Stimulated activated CD8-positive, alpha-beta memory T cell treated with anti-CD3 and anti-CD28 coated beads, Interleukin-4, amount 100 ng/mL, for 1 hour (primary cell): ENCODE measurements at places on chromosomes 3 and 15.

DNA sequence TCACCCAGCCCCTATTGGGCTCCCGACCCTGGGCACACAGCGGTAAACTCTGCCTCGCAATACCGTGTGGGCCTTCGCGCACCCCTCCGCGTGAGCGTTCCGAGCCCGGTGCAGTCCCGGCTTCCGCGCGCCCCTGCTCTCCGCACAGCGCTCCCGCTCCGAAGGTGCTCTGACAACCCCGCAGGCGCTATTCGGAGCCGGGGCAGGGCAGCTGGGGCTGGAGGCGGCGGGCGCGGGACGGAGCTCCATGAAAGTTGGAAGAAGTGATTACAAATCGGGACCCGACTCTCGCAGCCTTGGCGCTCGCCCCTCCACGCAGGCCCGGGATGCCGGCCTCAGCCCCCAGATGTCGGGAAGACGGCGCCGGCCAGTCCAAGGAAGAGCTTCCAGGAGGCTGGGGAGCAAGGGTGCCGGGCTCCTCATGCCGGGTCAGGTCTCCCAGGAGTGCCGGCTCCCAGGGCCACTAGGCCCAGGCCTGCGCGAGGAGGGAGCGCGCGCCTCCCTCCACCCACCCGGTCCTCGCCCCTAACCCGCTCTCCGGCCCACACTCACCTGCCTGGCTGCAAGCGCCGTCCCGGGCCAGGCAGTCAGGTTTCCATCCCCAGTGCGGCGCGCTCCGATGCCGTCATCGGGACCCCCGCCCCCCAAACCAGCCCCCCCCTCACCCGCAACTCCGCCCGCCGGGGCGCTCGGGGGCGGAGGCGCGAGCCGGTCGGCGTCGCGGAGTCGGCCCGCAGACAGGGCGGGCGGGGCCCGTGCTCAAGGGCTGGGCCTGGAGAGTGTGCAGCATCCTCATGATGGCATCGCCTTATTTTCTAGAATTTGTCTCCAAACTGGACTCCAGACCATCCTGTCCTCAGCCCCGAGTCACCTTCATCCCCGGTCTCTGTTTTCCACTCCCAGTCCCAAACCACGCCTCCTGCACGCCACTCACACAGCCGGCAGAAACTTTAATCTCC lies at the start of gene KIF7:
KIF7 (minus strand) TSS at position 621 of the 959 bp plus-strand sequence. CDS start 2,537 bp downstream, outside the sequence.
- no peak for DNase-seq

GRCh38 chr3:25854635-25855034 lies 64.7 kb downstream of the OXSM start:
- no peak for DNase-seq

GRCh38 chr3:130789782-130790322 lies 43.2 kb upstream of the PIK3R4 start:
- DNase-seq, result no peak

- no peak for DNase-seq
Observed at GRCh38 chr15:100115066-100115710, 226.6 kb downstream of the ADAMTS17 start.

- no peak for DNase-seq
Observed at GRCh38 chr15:31296646-31297574, 29.7 kb upstream of the KLF13 start.

DNA sequence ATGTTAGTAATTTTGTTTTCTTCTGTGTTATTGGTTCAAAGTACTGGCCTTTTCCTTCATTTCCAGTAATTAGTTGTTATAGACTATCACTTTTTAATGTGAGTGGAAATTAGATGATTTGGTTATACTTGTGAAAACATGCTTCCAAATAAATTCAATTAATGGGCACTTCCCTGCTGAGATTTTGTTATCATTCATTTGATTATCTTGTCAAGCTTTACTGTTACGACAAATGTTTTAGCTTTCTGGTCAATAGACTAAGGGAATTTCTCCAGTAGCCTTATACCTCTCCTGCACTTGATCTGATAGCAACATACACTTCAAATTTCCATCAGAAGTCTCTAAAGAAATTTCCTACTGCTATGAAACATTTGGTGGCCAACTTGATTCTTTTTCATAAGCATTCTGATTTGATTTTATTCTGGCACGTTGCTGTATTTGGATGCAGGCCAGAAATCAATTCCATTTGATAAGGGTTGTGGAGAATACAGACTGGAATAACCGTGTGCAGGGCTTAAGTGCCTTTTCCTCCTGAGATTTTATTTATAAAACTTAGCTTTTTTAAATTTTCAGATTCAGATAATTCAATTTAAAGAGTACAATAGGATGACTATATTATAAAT lies 573.8 kb upstream of the NAALADL2 start:
- DNase-seq, result no peak

DNA sequence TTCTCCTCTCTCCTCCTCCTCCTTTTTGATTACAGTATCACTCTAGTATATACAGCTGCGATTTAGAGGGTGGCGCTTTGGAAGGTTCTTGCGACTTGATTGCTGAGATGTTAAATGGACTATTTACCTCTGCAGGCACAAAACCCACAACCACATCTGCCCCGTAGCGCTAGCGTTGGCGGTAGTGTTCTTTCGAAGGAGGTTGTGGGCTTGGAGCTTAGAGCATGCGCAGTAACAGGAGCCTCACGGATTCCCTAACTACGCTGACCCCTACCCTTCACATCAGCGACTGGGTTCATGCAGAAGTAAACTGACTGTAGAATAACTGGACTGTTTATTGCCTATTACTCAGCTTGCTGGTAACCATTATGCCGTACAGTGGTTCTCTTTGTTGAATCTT lies 58.0 kb downstream of the CGGBP1 start:
- DNase-seq, result no peak

DNA sequence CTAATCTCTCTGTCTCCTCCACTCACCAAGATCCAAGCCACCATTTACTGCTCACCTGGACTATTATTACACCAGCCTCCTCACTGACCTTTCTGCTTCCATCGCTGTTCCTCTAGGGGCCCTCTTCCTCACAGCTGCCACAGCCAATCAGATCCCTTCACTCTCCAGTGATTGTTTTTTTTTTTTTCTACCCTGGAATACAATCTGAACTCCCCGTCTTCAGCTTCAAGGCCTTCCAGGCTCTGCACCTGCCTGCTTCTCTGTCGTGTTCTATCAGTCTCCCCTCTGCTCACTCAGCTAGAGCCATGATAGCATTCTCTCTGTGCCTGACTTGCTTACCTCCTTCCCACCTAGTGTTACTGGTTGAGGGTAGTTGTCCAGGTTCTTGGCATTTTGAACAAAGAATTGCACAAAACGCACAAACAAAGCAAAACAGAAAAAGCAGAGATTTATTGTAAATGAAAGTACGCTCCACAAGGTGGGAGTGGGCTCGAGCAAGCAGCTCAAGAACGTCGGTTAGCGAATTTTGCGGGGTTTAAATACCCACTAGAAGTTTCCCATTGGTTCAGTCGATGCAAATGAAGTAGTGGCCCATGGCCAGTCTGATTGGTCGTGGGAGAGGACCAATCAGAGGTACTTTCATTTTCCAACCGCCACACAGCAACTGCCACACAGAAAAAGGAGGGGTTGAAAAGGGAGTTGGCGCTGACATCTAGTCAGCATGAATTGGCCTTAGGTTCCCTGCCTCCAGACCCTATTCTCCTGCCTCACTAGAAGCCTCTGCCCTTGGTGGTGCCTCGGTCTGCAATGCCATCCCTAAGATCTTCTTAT lies 188.9 kb downstream of the TLE3 start:
- DNase-seq, result no peak

GRCh38 chr15:28106294-28107110 lies 7.4 kb upstream of the OCA2 start:
- no peak for DNase-seq

DNA sequence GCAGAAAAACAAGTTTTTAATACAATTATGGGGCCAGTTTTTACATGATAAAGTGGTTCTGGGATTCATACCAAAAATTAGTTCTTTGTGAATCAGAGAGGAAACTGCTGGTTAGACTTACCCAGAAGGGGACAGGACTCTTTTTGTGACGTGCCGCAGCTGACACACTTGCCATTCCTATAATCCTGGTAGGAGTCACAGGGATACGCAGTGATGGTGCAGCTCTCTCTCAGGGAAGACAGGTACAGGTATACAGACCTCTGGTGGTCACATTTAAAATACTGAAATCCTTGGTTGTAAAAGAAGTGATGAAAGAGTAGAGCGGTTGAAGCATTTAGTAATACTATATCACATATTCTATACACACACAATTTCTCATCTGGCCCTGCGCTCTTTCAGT lies 20.2 kb upstream of the TMEM41A start:
- no peak for DNase-seq

DNA sequence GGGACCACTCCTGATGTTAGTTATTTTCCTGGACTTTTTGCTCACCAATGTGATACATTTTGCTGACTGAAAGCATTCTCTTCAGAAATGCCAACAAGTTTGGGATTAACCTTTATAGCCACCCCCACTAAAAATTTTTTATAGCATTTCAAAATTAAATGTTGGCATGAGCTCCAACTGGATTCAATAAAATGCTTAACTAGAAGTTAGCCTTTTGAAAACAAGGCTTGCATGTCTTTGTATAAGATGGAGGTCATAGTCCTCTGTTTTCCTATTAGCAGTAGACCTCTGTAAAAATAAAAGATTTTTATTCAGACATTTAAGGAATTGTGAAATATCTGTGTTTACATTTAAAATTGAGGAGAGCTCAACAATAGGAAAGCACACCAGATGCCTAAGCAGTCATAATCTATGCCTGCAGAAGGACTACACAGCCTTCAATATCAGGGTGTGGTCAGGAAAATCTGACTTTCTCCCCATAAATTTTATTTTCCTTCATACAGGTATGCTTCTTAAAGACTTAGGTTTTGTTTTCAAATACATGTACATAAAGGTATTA lies 87.2 kb downstream of the DNAJC13 start:
- no peak for DNase-seq

DNA sequence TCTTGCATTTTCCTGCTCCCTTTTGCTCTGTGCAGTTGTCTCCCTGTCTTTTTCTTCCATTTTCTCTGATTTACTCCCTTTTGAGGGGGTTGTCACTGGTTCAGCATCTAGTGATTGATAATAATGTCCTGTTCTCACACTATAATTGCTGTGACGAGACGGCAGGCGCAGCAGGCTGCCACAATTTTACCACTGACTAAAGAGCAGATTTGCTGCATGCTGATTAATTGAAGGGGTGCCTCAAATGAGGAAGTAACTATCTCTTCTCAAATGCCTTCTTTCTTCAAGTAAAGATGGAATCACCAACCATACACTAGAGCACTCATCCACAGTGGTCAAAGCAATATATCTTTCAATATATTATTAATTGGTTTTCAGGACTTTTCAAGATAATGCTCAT lies 219.3 kb downstream of the CBLB start:
- no peak for DNase-seq

GRCh38 chr3:195256639-195257453 lies 14.1 kb downstream of the XXYLT1 start:
- DNase-seq, result no peak

GRCh38 chr3:189842681-189843602 lies 211.8 kb downstream of the TP63 start:
- DNase-seq, result no peak

GRCh38 chr3:146991907-146992306 lies 386.8 kb upstream of the PLSCR5 start:
- DNase-seq, result no peak

- no peak for DNase-seq
Observed at GRCh38 chr3:61562042-61562720, 810 bp downstream of the PTPRG start.
